ENCODE measurements at places on chromosomes 5 and 9.

- DNase-seq, result no peak
Measured at GRCh38 chr5:82909771-82910170, 167.4 kb downstream of the TMEM167A start.

DNA sequence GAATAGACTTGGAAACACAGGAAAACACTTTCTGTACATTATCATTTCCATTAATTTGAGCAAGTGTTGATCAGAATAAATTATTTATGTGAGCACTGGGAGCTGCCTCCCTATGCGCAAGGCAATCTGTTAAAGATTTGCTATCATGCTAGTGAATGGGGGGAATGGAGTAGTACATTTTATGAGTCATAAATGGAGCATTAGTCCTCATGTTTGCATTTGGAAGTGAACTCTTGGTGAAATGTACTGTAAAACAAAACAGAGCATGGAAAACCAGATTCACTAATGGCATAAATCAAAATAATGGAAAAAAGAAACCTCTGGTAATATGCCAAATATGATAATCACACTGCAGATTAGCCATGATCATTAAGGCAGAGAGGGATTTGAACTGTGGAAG, 40.5 kb upstream of the TMC1 start:
- DNase-seq, result no peak

GRCh38 chr5:73030995-73031394, 75.2 kb downstream of the FCHO2 start:
- DNase-seq, result no peak

GRCh38 chr5:131459216-131459615, 175.8 kb downstream of the RAPGEF6 start:
- DNase-seq, result no peak

GRCh38 chr9:5773324-5773999, 59.5 kb downstream of the ERMP1 start:
- no peak for DNase-seq

- DNase-seq, result no peak
Measured at GRCh38 chr5:117102591-117102990, 528.0 kb upstream of the SEMA6A start.

DNA sequence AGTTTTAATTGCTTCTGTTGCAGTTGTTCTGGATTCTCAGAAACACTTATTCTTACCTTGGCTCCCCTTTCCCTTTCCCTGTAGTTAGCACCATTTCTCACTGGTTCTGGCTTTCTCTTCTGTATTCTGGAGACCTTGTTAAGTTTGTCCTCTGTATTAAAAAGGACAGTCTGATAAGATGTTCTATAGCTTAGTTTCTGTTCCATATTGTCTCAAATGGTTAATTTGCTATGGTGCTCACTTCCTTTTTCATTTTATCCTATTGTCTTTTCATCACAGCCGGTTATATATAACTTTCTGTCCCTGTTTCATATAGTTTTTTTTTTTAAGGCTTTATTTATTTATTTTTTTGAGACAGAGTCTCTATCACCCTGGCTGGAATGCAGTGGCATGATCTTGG, 41.4 kb upstream of the KIAA1958 start:
- DNase-seq, result no peak

DNA sequence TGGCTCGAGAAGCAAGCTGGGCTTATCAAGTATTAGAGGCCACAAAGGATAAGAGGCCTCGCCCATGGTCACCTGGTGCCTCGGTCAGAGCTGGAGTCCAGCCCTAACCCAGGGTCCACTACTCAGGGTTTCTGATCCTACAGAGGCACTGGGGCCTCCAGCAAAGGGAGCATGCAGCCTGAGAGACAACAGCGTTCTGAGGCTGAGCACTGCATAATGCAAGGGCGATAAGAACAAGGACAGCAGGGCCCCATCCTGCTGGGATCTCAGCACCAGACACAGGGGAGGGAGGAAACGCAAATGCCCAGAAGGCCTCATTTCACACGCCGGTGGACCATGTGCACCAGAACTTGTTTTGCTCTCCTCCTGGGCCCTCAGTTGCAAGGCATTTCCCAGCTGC, 63.0 kb downstream of the C5orf15 start:
- DNase-seq, result no peak

- no peak for DNase-seq
Measured at GRCh38 chr9:115790520-115790919, 363.1 kb upstream of the PAPPA start.

GRCh38 chr5:127930311-127930710, 153.3 kb upstream of the SLC12A2 start:
- DNase-seq, result no peak
